ENCODE measurements at places on chromosomes 5 and 9.

DNA sequence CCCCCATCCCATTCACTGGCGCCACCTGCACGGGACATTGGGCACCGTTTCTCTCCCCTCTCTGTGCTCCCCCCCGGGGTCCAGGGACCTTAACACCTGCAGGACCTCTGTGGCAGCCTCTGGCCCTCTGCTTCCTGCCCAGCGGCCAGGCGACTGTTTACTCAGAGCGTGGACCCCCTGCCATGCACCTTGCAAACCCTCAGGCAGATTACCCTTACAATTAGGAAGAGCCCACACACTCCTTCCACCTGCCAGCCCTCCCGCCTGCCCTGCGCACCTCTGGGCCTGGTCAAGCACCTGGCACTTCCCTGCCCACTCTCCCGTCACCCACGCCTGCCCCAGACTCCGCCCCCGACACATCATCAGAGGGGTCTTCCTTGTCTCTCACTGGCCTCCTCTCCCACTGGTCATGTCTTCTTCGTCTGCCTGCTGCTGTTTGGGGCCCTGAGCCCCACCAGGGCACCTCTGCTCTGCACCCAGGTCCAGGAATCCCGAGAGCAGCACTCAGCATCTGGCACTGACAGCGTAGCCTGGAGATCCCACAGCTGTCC, 281.3 kb upstream of the IRX4 start:
- no peak for DNase-seq

DNA sequence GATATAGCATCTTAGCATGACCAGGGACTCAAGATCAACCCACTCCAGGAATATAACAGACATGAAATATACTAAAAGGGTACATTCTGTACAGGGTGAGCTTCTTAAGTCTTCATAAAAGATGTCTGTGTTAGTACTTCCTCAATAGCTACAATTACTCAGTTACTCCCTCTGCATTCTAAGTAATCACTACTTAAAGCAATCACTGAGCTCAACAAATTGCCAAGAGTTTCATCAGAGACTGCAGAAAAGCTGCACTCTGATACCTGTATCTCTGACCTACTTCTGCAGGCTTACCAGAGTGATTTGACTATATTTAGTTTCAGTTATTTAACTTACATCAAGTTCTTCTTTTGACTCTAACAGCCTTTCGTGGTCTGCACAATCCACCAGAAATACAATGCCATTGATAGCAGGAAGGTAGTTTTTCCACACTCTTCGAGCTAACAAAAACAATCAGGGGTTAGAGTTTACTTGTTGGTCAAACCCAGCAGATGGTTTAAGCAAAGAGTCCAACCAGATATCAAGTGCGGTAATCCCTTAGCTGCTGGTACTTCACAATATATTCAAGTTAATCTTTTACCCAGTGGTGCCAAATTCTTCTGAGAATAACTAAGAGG, 23.3 kb downstream of the SAR1B start:
- DNase-seq: no peak

DNA sequence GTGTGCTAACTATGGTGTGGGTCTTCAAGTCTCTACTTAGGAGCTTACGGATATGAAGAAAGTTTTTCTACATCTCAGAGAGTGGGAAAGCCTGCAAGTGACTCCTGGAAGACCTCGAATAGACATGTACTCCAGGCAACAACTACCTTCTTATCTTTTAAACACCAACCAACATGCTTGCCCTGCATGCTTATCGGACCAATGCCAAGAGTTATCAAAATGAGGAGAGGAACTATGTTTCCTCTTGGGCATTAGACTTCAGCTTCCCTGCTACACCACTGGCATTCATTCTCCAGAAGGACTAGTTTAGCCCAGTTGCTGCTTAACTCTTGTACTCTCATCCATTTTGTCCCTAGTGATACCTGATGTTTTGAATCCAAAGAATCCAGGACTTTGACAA, 74.7 kb upstream of the MAN2A1 start:
- no peak for DNase-seq

DNA sequence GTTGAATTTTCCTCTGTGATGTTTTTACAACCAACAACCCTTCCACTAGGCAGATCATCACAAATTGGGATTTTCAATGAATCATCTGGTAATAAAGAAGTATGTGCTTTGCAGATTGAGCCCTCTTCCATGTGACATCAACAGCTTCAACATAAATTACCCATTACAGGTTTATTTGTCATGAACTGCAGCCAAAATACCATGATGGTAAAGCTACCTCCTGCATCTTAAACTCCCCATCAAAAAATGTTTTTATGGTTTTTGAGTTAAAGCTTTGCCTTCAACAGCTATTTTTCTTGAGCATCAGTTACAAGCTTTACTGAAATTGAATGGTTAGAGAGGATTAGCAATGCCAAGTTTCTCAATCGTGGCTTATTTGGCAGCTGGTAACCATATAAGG, 211.4 kb upstream of the TUSC1 start:
- no peak for DNase-seq

GRCh38 chr9:93098236-93098946, 2.4 kb downstream of the CARD19 start:
- no peak for DNase-seq

- DNase-seq: no peak
Observed at GRCh38 chr5:135214897-135215616, 181.0 kb upstream of the PITX1 start.

- no peak for DNase-seq
Observed at GRCh38 chr9:15294604-15295003, 12.4 kb downstream of the TTC39B start.

DNA sequence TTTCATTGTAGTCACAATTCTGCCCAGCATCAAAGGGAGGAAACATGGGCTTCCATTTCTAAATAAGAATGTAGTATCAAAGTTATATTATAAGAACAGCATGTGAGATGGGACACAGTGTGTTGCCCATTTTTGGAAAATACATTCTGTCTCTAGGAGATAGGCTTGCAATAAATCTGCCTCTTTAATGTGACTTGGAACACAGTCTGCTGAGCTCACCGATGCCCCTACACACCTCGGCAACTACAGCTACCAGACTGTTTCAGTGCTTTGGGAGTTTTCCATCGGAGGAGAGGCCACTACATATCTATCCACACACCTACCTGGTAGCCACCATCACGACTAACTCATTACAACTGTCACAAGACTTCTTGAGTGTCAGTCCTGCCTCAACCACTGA, 18.9 kb upstream of the FCHO2 start:
- DNase-seq: no peak
